ENCODE measurements at places on chromosomes 7 and 10.

DNA sequence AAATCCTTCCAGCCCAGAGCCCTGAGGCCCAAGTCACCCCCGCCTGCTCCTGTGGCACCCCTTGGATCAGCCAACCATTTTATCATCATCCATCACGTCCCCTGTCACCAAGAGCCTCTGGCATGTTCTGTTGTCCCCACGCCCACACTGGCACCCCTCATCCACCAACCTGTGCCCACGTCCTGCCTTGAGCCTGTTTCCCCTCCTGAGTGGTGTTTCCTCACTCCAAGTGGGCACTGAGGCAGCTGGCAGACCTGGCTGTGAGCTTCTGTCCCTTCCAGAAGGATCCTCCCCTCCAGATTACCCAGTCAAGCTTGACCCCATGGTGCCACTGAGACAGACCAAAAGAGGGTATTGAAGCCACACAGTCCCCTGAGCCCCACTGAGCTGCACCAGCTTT is 71.4 kb upstream of the ANTXRL start:
- DNase-seq: no peak

DNA sequence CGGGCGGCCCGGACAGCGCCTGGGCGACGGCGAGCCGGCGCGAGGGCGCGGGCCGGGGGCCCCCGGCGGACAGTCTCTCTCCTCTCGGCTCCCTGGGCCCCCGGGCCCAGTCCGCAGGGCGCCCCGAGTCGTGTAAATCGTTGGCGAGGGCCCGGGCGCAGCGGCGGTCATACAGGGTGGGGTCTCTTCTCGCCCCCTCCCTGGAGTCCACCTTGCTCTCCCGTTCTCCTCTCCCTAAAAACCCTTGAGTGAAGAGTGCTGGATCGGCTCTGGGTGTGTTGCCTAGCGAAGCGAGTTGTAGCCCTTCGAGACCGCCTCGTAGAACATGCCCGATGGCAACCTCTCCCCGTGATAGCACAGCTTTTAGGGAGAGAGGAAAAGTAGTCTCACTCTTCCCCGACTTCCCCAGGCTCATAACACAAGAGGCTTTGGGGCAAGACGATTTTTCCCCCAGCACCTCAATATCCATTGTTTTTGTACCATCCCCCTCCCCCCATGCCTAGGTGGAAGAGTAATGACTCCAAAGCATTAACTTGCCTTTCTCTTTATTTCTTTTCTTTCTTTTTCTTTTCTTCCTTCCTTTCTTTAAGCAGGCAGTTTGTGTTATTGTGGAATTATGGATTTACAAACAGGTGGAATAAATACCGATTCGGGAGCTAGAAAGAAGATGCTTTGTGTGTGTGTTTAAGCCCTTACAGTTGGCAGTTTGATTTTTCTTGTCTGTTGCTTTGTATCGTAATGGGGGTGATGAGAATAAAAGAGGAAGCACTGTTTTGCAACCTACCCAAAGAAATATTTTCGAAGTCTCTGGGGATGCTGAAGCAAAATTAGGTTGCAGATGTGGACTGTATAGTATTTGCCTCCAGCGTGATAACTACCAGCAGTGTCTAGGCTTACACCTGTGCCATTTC is 822 bp downstream of the SHOC2 start:
- no peak for DNase-seq

GRCh38 chr10:2772816-2773631 is 294.3 kb upstream of the PFKP start:
- no peak for DNase-seq

- peak; percentile 61 for DNase-seq
These were observed 73.9 kb downstream of the CXCL12 start for GRCh38 chr10:44310762-44311562.

DNA sequence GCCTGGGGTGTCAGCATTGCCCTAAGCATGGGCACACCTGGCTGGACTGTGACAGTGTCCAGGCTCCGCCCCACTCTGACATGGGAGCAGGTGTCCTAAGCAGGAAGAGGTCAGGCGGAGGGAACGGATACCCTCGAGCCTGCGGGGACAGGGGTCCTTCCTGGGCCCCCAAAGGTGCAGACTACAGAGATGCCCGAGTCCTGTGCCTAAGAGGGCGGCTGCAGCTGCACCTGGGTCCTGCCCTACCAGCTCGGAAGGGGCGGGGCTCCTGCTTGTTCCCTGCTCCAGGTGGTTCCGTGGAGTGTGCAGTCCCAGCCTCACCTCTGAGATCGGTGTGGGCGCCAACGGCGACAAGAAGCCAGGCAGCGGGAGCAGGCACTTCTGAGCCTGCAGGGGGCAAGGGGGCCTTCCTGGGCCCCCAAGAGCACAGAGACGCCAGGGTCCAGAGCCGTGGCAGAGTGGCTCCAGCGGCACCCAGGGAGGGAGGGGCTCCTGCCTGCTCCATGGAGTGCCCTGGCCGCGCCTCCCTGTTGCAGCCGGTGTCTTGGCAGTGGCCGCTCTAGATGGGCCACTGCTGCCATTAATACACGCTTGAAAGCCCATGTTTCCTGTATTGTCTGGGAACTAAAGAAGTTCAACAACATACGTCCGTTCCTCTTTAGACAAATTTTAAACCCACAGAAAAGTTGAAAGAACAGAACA is 64.5 kb upstream of the CACNA2D1 start:
- no peak for DNase-seq

- no peak for DNase-seq
These were observed 42.8 kb downstream of the WIPI2 start for GRCh38 chr7:5232874-5233273.

GRCh38 chr7:47956220-47956619 is 8.0 kb upstream of the PKD1L1 start:
- DNase-seq: no peak
